ENCODE measurements at places on chromosomes 2 and 18. TPM values are rescaled to one million over a fixed set of nuclear protein-coding genes. Genes with fewer than 3 reads are reported as not detected.

DNA sequence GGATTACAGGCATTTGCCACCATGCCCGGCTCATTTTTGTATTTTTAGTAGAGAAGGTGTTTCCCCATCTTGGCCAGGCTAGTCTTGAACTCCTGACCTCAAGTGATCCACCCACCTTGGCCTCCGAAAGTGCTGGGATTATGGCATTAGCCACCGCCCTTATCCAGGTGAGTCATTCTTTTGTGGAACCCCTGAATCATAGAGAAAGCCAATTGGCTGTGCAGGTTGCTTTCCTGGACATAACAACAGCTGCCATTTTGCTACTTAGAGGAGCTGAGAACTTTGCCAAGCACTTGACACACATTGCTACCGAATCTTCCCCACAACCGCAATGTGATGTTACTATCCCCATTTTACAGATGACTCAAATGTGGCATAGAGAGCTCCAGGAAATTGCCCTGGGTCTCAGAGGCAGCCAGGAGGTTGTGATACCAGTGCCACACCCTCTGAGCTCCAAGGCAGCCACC is 36.0 kb downstream of the SETBP1 start:
- DNase-seq: peak; percentile 57

DNA sequence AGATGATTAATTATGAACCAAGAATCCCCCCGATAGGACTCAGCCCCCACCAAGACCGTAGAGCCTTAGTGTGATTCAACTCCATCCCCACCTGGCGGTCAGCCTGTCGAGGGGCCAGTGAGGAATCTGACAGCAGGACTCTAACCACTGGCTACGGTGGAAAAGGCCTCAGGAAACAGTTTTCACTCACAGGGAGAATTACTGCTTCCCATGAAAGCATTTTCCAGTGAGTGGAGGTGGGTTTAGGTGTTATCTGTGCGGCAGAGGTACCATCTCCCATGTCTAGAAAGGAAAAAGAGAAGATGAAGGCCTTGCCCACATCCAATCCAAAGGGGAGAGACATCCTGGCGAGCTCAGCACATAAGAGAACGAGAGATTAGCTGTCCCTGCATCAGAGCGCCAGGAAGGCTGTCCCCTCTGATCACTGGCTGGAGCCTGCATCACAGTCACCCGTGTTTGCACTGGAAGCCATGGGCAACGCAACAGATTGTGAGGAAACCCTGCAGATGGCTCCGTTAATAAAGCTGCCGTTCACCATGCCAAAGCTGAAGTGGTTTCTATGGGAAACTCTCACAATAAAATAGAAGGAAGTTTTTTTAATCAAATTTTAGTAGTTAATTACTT is 22.3 kb downstream of the COX7A2L start:
- no peak for DNase-seq

Gene EVX2
- not detected for total RNA-seq

- DNase-seq: no peak
Measured at GRCh38 chr2:24833821-24834732, 40.9 kb downstream of the CENPO start.

Gene ALK
- total RNA-seq: 0.37 TPM

DNA sequence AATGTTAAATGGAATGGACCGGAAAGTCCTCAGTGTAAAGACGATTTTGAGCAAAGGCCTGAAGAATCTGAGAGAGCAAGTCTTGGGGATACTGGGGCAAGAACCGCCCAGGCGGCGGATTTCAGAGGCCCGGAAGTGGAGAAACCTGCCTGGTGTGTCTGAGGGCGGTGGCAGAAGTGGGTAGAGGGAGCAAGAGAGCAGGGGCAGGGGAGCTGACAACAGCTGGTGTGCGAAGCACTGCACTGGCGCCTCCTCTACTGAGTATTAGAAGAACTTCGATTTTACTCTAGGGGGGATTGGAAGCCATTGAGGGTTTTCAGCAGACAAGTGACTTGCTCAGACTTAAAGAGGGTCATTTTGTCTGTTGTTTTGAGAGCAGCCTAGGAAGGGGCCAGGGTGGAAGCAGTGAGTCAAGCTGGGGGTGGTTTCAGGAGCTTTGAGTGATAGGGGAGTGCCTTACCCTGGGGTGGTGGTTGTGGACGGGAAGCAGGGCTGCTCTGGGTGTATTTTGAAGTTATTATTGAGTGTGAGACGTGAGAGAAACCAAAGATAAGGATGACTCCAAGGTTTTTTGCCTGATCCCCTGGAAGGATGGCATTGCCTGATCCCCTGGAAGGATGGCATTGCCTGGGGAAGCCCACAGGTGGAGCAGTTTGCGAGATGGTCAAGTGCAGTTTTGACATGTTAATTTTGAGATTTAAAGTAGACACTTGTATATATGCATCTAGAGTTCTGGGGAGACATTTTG is 52.5 kb downstream of the ZNF236 start:
- DNase-seq: no peak

GRCh38 chr2:32752205-32752604 is 124.4 kb downstream of the TTC27 start:
- DNase-seq: no peak

DNA sequence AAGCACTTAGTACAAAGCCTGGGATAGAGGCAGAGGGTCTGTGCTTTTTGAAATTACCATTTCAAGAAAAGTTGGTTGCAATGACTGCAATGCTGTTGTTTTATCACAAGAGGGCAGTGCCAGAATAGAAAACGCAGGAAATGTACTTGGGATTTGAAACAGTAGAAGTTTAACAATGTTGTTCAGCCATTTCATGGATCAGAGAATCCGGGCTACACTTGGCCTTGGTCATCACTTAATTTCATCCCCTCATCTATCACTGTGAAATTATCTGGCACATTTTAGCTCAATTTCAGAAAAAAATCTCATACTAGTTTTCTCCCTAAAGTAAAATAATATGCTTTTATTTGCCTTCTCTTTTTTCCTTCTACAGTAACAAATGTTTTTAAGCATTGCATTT is 70.8 kb downstream of the RAPGEF4 start:
- peak; percentile 47 for DNase-seq

Gene AQP12A
- total RNA-seq: not detected

- peak; percentile 6 for DNase-seq
Measured at GRCh38 chr2:61910603-61911002, 5.1 kb downstream of the COMMD1 start.

Gene ACTG2
- total RNA-seq: 0.89 TPM

DNA sequence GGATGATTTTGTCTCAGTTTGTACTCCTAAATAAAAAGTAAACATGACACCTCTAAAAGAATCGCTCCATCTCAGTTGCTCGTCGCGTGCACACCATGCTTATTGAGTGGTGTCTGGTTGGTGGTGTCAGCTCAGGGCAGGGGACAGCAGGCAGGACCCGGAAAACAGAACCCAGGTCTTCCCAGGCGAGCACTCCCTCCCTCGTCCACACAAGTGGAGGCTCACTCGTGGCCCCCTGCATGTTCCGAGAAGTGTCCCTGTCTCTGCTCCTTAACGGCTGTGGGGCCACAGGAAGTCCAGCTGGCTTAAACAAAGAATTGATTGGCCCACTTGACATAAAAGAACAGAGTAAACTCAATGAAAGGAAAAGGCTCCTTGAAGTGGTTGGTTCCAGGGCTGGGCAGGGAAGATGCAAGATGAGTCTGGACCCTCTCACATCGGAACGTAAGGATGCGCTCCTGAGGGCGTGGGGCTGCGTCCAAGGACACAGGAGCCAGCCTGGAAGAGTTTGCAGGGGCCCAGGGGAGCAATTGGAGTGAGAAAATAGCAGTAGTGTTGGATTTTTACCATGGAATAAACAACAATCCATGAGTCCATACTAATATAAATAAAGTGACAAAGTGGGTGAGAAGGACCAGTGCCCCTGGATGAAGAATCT is 13.1 kb upstream of the CNDP1 start:
- no peak for DNase-seq

DNA sequence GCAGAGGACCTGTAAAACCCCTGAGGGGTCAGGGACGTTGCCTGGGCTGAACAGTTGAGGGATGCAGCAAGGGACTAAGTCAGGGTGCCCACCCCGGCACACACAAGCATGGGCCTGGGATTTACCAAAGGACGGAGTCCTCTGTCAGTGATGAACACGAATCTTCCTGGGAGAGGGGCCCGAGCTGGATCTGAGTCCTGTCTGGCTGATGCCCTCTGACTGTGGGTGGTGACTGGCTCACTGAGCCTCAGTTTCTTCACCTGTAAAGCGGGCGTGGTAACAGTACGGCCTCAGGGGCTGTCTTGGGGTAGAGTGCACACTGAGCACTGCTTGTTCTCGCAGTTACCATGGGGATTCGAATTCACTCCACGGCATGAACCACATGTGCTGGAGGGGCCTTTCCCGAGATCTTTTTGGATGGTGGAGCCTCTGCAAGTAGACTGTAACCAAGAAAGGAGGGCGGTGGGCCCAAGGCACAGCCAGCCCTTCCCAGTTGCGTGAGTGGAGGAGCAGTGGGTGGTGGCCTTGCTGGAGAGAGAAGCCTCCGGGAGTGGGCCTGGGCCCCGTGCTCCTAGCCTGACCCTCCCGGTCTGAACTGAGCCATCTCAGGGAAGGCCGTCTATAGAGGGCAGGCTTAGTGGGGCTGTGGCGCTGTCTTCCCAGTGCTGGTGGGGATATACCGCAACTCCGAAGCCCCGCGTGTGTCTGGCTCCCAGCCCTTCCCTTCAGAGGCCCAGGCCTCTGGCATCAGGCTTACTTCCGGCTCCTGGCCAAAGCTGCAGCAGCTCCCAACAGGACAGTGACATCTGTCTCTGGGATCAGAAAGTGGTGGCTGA is 130.8 kb upstream of the HS6ST1 start:
- DNase-seq: no peak

Gene MAB21L4
- not detected for total RNA-seq

DNA sequence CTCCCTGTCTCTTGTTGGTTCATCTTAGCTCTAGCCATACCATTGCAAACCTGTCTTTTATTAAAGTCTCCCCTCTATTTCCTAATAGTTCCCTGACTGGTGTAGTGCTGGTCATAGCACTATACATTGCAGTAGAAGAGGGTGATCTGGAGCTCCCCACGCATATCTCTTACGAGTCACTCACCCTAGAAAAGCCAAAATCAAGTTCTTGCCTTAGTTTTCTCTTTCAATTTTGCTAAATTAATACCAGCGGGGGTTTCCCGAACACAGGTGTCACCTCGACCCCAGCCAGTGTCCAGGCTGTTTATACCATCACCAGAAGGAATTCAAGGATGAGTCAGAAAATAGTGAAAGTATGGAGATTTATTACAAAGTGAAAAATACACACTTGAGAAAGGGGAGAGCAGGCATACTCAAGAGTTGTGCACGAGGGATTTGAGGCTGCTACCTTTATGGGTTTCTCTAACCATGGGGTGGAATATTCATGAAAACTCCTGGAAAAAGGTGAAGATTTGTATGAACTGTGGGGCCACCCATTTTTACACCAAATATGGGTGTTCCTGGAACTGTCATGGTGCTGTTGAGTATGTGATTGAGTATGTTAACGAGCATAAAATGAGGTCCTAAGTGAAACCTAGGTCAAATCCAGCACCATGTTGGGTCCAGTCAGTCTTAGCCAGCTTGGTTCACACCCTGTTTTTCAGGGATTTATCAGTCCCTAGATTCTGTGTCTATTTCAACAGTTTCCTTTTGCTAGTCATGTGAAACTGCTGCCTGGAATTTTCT is 20.2 kb downstream of the PROKR1 start:
- DNase-seq: no peak

DNA sequence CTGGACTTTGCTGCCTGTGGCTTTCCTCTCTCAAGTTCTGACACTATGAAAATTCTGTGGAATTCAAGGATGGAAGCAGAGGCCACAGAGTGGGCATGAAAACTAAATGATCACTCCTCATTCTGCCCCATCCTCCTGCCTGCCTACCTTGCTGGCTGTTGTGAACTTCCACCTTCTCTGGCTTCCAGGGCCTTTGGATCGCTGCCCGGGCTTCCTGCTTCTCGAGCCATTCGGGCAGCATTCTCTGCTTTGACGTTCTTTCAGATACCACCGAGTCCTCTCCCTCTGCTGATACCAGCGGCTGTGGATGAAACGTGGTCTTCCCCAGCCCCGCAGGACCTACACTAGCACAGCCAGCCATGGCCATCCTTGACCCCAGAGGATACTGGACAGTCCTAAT is 327.7 kb upstream of the SLC14A2 start:
- no peak for DNase-seq

DNA sequence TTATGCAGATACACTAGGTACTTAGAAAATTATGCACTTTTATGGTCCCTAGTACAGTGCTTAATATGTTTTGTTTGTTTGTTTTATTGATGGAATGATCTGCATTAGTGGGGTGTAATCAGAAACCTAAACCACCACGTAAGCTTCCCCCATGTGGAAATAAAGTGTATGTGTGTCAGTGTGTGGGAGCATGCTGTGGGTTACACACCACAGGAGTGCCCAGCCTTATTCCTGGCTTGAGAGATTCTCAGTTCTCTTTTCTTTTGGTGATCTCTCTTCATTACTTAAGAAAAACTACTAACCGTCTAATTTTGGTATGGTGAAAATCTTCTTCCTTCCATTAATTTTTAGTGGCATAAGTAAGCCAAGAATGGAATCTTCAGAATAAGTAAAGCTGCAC is 398.6 kb downstream of the DCDC2C start:
- no peak for DNase-seq

DNA sequence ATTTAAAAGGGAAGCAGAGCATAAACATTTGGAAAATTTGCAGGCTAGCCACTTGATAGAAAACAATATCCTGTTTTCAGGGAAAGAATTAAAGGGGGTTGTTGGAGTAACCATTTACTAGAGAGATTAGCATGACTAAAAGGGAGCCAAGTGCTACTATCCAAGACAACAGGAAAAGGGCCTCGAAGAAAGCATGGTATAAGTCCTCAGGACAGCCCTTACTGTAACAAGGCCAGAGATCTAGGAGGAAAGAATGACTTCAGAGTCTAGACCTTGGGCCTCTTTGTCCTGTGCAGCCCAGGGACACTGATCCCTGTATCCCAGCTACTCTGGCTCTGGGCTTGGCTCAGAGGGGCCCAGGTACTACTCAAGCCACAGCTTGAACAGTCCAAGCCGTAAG is 16.6 kb downstream of the TPO start:
- no peak for DNase-seq

DNA sequence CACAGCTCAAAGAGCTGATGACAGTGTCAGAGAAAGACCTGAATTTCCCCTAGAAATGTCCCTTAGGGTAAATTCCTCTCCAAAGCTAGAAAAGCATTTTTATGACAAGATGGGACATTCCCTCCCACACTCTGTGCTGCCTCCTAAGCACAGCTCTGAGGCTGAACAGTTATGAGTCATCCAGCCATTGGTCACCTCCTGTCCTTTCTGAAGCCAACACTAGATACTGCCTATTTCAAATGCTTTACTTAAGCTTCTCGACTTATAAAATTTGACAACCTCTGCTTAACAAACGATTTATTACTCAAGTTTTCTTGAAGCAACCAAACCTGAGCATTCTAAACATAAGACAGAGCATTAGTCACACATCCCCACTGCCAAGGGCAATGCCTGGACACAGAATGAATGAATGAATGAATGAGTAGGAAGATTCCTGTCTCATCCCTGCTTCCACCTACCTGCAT is 35.4 kb downstream of the B4GALT6 start:
- DNase-seq: peak; percentile 95

- no peak for DNase-seq
Measured at GRCh38 chr18:12782521-12782920, 79.7 kb downstream of the PSMG2 start.

Gene CFC1
- total RNA-seq: not detected

GRCh38 chr18:37568671-37569070 is 3.1 kb upstream of the CELF4 start:
- no peak for DNase-seq

Gene VPS4B
- total RNA-seq: 48.3 TPM

- DNase-seq: peak; percentile 11
Measured at GRCh38 chr2:172079838-172080640, 5.3 kb upstream of the DLX1 start.

Gene TTN
- 0.52 TPM for total RNA-seq
